ENCODE measurements at places on chromosomes 1 and 21.
A peak's percentile ranks its signal among the peaks of the same experiment; 100 is the strongest.

GRCh38 chr1:161121834-161122233 is 3.9 kb downstream of the NIT1 start:
- no peak for DNase-seq

DNA sequence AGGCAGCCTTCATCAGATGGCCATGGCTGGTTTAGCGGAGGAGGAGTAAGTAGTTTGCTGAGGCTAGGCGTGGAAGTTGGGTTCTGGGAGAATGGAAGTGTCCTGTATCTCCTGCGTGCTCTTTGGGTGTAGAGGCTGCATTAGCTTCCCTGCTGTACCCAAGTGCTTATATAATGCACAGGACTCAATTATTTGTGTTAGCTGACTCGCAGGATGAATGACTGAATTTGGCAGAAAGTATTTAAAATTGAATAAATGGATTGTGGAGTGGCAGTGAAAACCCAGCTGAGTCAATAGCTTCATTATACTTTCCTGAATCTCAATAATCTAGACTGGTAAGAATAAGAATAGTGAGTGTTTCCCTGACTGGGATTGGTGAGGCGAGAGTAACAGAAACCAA is 13.8 kb downstream of the DNTTIP2 start:
- no peak for DNase-seq

- no peak for DNase-seq
These were observed 97.9 kb upstream of the KIF26B start for GRCh38 chr1:245056913-245057312.

DNA sequence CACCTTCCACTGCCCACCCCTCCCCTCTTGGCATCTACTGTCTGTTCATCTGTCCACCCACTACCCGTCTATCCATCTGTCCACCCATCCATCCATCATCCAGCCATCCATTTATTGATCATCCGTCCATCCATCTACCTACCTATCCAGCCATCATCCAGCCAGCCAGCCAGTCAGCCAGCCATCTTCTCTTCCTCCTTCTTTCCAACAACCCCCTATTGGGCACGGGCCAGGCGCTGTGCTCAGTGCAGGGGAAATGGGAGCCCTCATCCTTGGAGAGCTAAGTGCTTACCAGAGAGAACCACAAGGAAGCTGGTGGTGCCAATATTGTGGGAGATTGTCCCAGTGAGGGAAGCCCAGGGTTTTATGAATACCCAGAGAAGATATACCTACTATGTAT is 51.7 kb upstream of the TMEM51 start:
- DNase-seq: no peak

- peak; percentile 65 for DNase-seq
These were observed 41.7 kb downstream of the ZNF691 start for GRCh38 chr1:42888013-42888633.

DNA sequence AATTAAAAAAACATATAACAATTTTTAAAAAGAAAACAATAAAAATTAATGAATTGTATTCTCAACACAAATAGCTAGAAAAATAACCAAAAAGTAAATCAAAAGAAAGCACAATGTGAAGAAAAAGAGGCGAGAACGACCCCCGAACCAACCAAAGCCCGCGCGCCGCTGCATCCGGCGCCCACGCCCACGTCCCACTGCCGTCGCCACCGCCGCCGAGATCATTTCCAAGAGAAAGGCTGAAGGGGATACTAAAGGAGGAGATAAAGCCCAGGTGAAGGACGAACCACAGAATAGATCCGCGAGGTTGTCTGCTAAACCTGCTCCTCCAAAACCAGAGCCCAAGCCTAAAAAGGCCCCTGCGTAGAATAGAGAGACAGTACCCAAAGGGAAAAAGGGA is 11.8 kb upstream of the ABCB10 start:
- DNase-seq: no peak

- DNase-seq: no peak
These were observed 36.0 kb downstream of the KAZN start for GRCh38 chr1:14634486-14634885.

- DNase-seq: no peak
These were observed 120.2 kb downstream of the EPHB2 start for GRCh38 chr1:22830757-22831340.

Measured in left lung (tissue), 14 donors.